ENCODE measurements at places on chromosomes 5 and 9. TPM values are rescaled to one million over a fixed set of nuclear protein-coding genes. Genes with fewer than 3 reads are reported as not detected.

OR1J1 gene
- total RNA-seq = not detected

IFNA2 gene
- not detected for total RNA-seq

GABRG2 gene
- not detected for total RNA-seq

SLC25A2 gene
- 0.15 TPM for total RNA-seq

AQP7 gene
- total RNA-seq = not detected

CCDC112 gene
- 10.1 TPM for total RNA-seq

GRXCR2 gene
- total RNA-seq = not detected

SYNPO gene
- 6.2 TPM for total RNA-seq

LRRC70 gene
- total RNA-seq = 27.7 TPM

SPATA31A3 gene
- total RNA-seq = not detected

SH3TC2 gene
- 5.8 TPM for total RNA-seq

INSL4 gene
- total RNA-seq = not detected

PCDHB12 gene
- not detected for total RNA-seq

HACD4 gene
- 2.6 TPM for total RNA-seq

TAF11L10 gene
- total RNA-seq = not detected

DNAH5 gene
- 0.32 TPM for total RNA-seq

ACTBL2 gene
- under 0.01 TPM for total RNA-seq

SLC22A4 gene
- 3.6 TPM for total RNA-seq

GABRA1 gene
- total RNA-seq = not detected

SUSD3 gene
- total RNA-seq = not detected

DDX4 gene
- not detected for total RNA-seq

SPATA9 gene
- total RNA-seq = not detected

FRMD3 gene
- total RNA-seq = 0.76 TPM

ARL14EPL gene
- under 0.01 TPM for total RNA-seq

GAS1 gene
- total RNA-seq = 0.76 TPM

SELENOP gene
- total RNA-seq = 2.7 TPM

VCAN gene
- 14.1 TPM for total RNA-seq

PCDHA11 gene
- total RNA-seq = under 0.01 TPM

RFESD gene
- total RNA-seq = 1.3 TPM

LHFPL2 gene
- total RNA-seq = 49.2 TPM

CDC14B gene
- total RNA-seq = 1.6 TPM

PTBP3 gene
- total RNA-seq = 31.2 TPM

EFNA5 gene
- 15.0 TPM for total RNA-seq

STKLD1 gene
- 0.61 TPM for total RNA-seq

MEIKIN gene
- total RNA-seq = not detected

CD72 gene
- total RNA-seq = not detected

MAMDC2 gene
- 6.5 TPM for total RNA-seq

ADAMTSL1 gene
- total RNA-seq = 20.1 TPM

ROR2 gene
- under 0.01 TPM for total RNA-seq

PCAT7 gene
- not detected for total RNA-seq

TLN1 gene
- total RNA-seq = 223 TPM

DND1 gene
- not detected for total RNA-seq

SOHLH1 gene
- not detected for total RNA-seq

Measured in epithelial cell of umbilical artery (primary cell).